ENCODE measurements at places on chromosomes 12 and 14.

- DNase-seq: peak; percentile 39
Observed at GRCh38 chr12:107801150-107801549, 26.6 kb downstream of the ASCL4 start.

DNA sequence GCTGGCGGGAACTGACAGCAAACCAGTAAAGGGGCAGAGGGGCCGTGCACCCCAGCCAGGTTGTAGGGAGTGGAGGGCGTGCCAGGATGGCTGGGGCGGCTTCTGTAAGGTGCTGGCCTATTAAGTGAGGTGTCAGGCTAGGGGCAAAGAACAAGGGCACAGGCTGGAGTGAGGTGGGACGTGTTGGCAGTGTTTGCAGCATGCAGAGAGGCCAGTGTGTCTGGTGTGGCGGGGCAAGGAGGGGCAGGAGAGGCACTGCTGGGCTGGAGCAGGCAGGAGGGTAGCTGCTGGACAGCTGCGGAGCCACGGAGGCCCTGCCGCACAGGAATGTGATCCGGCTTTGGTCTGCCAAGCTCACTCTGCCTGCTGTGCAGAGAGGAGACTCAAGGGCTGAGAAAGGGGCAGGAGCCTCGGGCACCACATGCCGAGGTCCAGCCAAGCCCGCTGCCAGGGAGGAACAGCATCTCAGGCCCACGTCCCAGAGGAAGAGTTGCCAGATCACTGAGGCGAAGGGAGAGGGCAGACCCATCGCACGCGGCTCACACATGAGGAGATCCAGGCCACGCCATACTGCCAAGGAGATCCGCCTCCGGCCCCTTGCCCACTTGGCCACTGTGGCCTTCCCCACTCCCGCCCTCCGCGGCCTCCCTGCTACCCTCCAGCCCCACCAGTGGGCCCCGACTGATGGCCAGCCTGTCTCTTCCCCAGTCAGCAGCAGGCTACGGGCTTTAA is 46.8 kb downstream of the AMN start:
- DNase-seq: no peak

DNA sequence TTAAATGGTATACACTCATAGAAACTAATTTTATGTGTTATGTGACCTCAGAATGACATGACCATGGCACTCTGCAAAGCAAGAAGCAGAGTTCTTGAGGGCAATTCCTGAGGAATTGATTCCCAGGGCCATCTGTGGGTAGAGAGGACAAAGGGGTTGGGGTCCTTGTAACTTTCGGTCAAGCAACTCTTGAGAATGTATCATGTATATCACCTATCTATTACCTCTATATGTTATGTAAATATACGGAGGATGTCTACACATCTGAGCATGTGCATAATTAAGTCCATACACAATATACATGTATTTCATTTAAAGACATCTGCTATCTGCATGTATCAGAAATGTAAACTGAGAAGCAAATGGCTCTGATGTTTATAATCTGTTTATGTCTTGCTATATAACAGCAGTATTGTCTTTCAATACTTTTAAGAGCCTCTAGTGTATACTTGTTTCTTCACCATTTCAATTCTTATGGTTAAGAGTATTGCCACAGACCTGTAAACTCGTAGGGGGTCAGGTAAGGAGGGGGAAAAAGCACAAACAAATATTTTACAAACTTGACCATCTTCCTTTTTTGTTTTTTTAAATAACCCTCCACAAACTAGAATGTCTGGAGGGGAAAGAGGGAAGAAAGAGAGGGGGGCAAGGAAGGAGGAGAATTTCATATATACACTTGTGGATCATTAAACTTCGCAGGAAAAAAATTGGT is 4.5 kb downstream of the FOXA1 start:
- DNase-seq: no peak

- DNase-seq: peak; percentile 39
Observed at GRCh38 chr14:86057018-86057667, 527.2 kb downstream of the FLRT2 start.

GRCh38 chr12:15546102-15546701 is 223.9 kb downstream of the PTPRO start:
- DNase-seq: no peak

GRCh38 chr12:26832822-26833742 is at the start of gene ITPR2:
Gene ITPR2, minus strand, starts transcription at chr12:26833194. Its CDS starts 413 bp downstream, at chr12:26832781.
- DNase-seq: peak; percentile 78

Measured in IMR-90 (cell line).